Caco-2 (cell line): ENCODE measurements at places on chromosomes 12 and 14.
A peak's percentile ranks its signal among the peaks of the same experiment; 100 is the strongest.

DNA sequence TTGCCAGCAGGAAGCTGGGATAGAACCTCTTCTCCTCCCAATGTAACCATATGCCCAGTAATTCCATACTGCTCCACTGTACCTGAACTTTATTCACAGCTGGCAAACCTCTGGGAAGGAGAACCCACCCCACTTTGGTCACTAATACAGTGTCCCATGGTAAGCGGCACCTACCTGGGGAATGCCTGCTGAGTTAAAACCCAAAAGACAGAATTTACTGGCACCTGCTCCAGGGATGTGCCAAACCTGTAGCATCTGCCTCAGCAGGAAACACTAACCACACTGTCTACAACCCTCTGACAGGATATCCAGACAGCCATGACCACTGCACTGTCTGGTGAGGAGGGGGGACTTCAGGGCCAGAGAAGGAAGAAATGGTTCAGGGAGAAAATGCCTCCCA lies 26.6 kb downstream of the DDX24 start:
- no peak for DNase-seq

DNA sequence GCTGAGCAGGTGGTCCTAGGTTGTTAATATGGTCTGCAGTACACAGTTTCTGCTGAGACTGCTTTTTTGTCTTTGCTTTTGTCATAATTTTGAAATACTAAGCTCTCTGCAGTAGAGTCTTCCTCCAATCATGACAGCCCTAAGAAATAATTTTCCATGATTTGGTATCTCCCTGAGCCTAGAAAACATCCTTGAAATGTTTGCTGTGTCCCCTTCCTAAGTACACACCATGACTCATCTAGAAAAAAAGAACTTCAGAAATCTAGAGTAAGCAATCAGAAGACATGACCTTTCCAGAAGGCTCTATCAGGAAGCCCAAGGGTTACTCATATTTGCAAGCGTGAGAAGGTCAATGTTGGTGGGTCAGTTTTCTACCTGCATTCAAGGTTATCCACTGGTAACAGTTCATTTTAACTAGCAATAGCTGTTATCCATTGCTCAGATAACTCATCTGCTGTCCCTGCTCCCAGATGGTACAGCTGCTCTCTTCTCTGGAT lies 16.4 kb downstream of the DAD1 start:
- DNase-seq = peak; percentile 52

- no peak for DNase-seq
These were observed 41.7 kb downstream of the BICD1 start for GRCh38 chr12:32148372-32148771.

- no peak for DNase-seq
These were observed 33.8 kb downstream of the ZFP36L1 start for GRCh38 chr14:68759017-68759560.

GRCh38 chr12:3168223-3169221 lies 91.3 kb downstream of the TSPAN9 start:
- DNase-seq = peak; percentile 36

DNA sequence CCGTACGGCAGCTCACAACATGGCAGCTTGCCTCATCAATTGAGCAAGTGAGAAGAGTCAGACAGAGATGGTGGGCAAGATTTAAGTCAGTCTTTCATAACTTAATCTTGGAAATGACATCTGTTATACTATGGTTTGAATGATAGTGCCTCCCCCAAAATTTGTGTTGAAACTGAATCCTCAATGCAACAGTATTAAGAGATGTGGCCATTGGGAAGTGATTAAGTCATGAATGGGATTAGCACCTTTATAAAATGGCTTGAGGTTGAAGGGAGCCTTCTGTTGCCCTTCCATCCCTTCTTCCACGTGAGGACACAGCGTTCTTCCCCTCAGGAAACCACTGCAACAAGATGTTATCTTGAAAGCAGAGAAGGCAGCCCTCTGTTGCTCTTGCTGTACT lies 124.2 kb downstream of the C12orf75 start:
- DNase-seq = no peak

DNA sequence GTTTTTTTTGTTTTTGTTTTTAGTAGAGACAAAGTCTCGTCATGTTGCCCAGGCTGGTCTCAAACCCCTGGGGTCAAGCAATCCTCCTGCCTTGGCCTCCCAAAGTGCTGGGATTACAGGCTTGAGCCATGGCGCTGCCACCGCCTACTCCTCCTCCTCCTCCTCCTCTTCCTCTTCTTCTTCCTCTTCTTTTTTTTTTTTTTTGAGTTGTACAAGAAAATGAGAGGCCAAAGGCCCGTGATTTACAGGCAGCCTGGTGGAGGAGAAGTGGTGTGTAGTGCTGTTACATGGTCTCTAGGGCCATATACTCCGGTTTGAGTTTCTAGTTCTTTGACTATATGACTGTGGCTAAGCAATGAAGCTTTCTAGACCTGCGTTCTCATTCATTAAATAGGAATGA lies 29.6 kb upstream of the SPPL3 start:
- no peak for DNase-seq

DNA sequence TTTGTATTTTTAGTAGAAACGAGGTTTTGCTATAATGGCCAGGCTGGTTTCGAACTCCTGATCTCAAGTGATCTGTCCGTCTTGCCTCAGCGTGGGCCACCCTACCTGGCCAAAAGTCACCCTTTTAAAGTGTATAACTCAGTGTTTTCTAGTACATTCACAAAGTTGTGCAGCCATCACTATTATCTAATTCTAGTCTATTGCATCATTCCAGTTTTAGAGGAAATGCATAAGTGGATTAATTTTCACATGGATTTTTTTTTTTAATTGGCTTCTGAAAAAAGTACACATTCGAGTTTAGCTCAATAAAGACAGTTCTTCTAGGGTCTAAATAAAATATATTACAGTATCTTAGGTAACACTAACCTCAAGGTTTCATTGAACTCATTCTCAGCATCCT lies 3.7 kb downstream of the DEPDC4 start:
- DNase-seq = no peak

DNA sequence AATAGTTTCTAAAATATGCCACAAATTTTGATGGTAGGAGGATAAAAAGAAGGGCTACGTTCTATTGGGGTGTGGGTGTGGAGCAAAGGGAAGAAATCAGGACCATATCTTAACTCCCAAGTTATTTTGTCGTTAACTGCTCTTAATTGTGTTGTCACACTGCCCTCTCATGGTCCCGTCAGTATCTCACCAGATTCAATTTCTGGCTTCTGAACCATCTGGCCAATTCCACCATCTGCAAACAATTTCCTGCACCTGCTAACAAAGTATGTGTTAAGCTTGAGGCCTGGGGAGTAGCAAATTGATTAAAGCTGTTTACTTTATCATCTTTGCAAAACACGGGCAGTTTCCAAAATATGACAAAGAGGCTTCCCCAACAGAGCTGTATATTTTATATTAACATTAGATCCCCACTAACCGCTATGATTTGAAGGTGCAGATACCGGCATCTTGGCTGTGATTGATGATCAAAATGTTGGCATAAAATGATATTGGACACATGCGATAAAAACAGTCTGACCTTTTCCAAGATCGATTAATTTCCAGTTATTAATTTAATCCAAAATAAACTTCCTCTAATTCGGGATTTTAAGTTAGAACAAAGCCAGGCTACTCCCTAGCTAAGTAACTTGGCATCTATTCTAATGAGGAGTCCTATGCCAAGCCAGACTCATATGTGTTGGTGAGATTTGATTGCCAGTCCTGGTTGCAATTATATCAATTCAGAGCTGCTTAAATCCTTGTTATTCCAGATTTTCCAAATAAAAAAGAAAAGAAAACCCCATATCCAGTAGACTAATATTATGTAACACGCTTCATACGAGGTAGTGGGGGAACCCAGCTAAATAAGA lies 6.9 kb upstream of the DNM1L start:
- peak; percentile 74 for DNase-seq
